ENCODE measurements at places on chromosomes 6 and 20. TPM values are rescaled to one million over a fixed set of nuclear protein-coding genes. Genes with fewer than 3 reads are reported as not detected.

The SLC22A3 gene
- total RNA-seq = not detected

The SLC17A1 gene
- 0.28 TPM for total RNA-seq

The ULBP2 gene
- 0.40 TPM for total RNA-seq

The MATN4 gene
- 1.5 TPM for total RNA-seq

The IL20RA gene
- not detected for total RNA-seq

The HTR1E gene
- not detected for total RNA-seq

The OR2J3 gene
- total RNA-seq = not detected

DNA sequence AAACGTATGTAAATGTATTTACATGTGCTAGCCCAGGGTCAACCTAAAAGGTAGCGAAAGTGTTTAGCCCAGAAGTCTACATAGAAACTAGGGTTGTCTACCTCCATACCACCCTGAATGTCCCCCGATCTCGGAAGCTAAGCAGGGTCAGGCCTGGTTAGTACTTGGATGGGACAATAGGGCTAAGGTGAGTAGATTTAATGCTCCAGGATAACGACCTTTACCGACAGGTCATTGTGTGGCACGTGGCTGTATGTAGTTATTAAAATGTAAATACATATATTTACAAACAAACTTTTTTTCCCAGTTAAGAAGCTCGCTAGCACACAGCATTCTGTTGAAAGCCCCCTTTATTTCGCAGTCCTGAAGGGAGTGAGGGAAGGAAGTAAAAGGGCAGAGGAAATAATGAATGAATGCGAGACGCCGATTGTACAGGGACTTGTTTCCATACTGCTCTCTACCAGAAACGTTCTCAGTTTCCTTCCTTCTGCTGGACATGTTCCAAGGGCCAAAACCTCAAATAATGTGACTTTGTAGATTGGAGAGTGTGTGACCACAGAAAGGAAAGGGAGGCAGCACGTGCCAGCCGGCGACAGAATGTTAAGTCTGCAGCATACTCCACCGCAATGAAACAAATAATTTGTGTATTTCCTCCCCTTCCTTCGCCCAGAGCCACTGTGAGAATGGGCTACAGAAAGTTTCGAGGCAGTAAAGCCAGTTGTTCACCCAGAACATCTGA is 612 bp downstream of the ADAT2 start:
- peak; percentile 86 for DNase-seq
- H3K27ac ChIP-seq = peak overlapping the region; percentile 99
- H3K4me3 ChIP-seq = peak overlapping the region; percentile 91

- no peaks in the 10 kb centered on the region for H3K27me3 ChIP-seq
- no peak for DNase-seq
- H3K36me3 ChIP-seq = peaks cover 52% of the 10 kb centered on the region
- no peak overlapping the region for H3K4me3 ChIP-seq
Observed at GRCh38 chr6:43604174-43604573, 24.9 kb downstream of the GTPBP2 start.

GRCh38 chr20:6769903-6770785 is 2.7 kb downstream of the BMP2 start:
- H3K27ac ChIP-seq = no peak overlapping the region
- H3K27me3 ChIP-seq = peaks cover 47% of the 10 kb centered on the region
- H3K4me3 ChIP-seq = no peak overlapping the region

GRCh38 chr6:93418033-93418407 is 1.3 kb downstream of the EPHA7 start:
- H3K36me3 ChIP-seq = no peaks in the 10 kb centered on the region
- no peak overlapping the region for H3K4me3 ChIP-seq
- H3K27ac ChIP-seq = no peak overlapping the region

DNA sequence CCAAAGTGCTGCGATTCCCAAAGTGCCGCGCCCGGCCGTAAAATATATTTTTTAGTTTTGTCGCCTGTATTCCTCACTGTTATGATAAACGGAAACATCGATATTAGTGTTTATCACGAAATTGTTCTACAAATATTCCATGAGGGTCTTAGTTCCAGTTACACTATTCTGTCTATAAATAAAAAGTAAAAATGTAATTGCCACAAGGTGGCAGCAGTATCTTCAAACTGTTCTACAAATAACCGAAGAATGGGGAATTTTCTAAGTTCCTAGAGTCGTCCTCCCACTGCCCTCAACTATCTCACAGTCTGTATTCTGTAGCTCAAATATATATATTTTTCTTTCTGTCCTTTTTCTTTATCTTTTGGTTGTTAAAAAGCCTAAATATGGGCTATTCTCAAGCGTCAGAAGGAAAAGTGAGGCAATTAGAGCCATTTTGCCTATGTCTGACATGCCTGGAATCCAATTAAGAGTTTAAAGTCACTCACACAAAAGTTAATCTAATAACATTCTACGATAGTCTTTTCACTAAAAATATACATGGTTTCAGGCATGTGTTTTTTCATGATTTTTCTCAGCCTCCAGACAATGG is 14.2 kb upstream of the FAM162B start:
- H3K4me3 ChIP-seq = no peak overlapping the region
- H3K4me1 ChIP-seq = no peaks in the 10 kb centered on the region
- H3K36me3 ChIP-seq = no peaks in the 10 kb centered on the region

DNA sequence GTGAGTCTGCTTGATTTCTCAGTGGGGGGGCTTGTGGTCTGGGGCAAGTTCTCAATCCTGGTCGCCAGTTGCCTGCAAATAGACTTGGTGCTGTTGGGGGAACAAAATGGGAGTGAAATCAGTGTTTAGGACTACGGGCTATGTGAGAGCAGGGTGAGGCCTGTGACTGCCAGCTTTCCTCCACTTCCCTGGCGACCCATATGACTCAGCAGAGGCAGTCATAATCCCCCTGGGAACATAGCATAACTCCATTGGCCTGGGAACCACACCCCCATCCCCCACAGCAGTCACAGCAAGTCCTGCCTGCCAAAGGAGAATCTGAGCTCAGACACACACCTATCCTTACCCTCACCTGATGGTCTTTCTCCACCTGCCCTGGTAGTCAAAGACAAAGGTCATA is 387.9 kb downstream of the LMBRD1 start:
- no peak for DNase-seq
- no peaks in the 10 kb centered on the region for H3K4me1 ChIP-seq
- H3K36me3 ChIP-seq = no peaks in the 10 kb centered on the region
- no peaks in the 10 kb centered on the region for H3K27me3 ChIP-seq
- H3K27ac ChIP-seq = no peak overlapping the region

DNA sequence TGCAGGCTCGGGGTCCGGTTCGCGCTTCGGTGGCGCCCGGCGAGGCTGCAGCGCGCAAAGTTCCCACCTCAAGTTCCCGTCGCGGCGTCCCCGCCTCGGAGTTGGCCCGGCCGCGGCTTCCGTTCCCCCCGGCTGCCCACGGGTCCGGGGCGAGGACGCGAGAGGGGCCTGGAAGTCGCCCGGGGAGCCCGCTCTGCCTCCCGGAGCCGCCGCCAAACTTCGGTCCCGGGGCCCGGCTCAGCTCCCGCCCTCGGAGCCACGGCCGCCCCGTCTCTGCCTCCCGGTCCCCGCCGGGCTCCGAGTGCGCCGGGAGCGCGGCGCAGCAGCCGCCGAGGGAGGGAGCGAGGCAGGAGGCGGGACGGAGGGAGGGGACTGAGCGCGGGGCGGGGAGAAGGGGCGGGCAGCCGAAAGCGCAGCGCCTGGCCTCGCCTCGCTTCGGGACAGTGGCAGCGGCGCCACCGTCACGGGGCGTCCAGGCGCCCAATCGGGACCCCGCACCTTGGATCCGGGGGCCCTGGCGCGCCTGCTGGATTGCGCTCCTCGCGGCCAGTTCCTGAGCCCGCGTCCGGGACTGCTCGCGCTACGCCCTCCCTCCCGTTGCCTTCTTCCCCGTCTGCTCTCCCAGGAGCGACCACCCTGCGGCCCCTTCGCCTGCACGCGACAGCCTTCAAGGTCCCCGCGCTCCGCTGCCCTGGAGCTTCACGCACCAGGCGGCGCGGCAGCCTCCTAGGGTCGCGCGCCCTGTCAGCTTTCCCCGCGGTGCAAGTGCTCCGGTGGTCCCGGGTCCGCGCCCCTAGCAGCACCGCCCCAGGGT is at the start of gene KCNG1:
Gene KCNG1 (minus strand): TSS at position 305 of the 814 bp plus-strand sequence. CDS start 12,769 bp downstream, outside the sequence.
- peak within 1 kb of the TSS; percentile 77 for H3K4me3 ChIP-seq
- H3K4me1 ChIP-seq = peaks cover 8% of the 10 kb centered on the region
- no peak within 1 kb of the TSS for H3K27ac ChIP-seq
- peak; percentile 85 for DNase-seq

- no peak overlapping the region for H3K4me3 ChIP-seq
- DNase-seq = no peak
Observed at GRCh38 chr6:71364889-71365542, 76.4 kb downstream of the OGFRL1 start.

GRCh38 chr6:111427341-111428116 is 55.5 kb downstream of the REV3L start:
- H3K27me3 ChIP-seq = no peaks in the 10 kb centered on the region
- peak overlapping the region; percentile 68 for H3K4me3 ChIP-seq
- H3K27ac ChIP-seq = peak overlapping the region; percentile 18
- peaks cover 41% of the 10 kb centered on the region for H3K4me1 ChIP-seq

- H3K4me1 ChIP-seq = no peaks in the 10 kb centered on the region
- H3K36me3 ChIP-seq = peaks cover 4% of the 10 kb centered on the region
- DNase-seq = no peak
- H3K4me3 ChIP-seq = no peak overlapping the region
- H3K27me3 ChIP-seq = peaks cover 3% of the 10 kb centered on the region
Observed at GRCh38 chr20:35192118-35192872, 20.4 kb downstream of the PROCR start.

DNA sequence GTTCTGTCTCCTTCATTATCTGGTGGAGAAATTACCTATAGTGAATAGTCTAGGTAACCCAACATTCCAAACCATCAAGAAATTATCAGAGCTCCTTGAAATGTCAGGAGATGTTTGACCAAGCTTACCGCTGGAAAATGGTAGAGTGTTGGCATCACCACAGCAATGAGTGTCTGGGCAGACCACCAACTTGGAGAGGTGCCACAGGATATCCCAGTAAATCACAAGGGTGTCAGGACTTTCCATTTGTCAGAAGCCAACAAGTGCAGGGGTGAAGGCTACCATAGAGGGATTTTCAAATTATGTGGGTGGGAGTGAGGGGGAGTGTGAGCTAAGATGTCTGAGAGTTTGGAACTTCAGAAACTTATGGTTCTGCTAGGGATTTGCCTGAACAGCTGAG is 73.2 kb downstream of the VGLL2 start:
- no peak for DNase-seq
- peaks cover 4% of the 10 kb centered on the region for H3K27me3 ChIP-seq
- H3K4me3 ChIP-seq = no peak overlapping the region

DNA sequence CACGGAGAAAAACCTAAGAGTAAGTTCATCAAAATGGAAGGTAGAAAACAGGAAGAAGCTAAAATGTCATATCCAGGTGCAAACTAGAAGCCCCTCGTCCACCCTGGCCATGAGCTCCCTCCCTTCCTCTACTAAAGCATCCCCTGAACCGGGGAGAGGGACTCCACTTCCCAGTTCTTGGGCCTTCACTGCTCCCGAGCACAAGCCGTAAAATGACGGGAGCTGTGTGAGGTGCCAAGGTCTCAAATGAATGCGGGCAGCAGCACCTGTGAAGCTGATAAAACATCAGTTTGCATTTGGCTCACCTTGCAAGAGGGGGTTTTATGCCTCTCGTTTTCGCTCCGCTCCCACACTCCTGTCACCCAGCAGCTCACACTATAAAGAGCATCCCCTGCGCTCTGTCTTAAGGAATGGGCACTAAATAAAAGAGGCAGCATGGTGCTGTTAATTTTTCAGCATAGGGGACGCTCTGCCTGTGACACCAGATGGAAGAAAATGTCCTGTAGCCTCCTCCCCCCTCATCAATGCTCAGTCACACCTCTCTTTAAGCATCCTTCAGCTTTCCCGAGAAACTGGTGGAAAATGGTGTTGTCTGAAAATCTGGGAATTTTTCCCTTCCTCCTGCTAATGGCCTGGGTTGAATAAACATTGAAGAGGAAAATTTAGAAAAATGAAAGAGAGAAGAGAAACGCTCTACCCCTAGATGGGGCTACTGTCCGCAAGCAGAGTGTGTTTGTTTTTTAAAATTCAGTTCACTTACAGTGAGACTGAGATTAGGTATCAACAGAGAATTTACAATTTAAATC is 563.0 kb upstream of the AGPAT4 start:
- no peak overlapping the region for H3K4me3 ChIP-seq
- no peaks in the 10 kb centered on the region for H3K36me3 ChIP-seq

DNA sequence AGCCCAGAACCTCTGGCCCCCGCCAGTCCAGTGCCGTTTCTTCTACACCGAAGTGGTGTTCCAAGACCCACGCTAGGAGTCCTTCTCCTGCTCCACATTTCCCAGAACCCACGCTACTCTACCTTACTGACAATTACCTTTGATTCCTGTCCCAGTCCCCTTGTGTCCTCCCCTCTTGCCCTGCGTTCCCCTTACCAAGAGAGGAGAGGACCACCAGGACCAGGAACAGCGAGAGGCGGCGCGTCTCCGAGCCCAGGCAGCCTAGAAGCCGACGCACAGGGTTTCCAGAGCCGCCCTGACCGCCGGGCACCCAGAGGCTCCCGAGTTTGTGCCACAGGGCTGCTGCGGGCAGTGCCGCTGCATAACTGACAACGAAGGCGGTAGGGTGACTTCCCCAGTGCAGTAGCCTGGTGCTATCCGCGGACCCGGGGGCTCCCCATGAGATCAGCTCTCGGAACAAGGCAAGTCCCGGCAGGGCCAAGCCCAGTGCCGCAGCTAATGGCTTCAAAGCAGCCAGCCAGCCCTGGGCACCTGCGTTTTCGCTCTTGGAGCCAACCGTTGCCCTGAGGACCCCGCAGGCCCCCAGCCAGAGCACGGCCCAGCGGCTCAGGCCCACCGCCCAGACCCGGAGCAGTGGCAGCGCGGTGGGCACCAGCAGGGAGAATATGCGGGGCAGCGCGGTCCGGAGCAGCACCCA is 512 bp downstream of the TAP1 start:
- peaks cover 61% of the 10 kb centered on the region for H3K4me1 ChIP-seq
- DNase-seq = peak; percentile 85
- peaks cover 76% of the 10 kb centered on the region for H3K36me3 ChIP-seq
- H3K27me3 ChIP-seq = no peaks in the 10 kb centered on the region

DNA sequence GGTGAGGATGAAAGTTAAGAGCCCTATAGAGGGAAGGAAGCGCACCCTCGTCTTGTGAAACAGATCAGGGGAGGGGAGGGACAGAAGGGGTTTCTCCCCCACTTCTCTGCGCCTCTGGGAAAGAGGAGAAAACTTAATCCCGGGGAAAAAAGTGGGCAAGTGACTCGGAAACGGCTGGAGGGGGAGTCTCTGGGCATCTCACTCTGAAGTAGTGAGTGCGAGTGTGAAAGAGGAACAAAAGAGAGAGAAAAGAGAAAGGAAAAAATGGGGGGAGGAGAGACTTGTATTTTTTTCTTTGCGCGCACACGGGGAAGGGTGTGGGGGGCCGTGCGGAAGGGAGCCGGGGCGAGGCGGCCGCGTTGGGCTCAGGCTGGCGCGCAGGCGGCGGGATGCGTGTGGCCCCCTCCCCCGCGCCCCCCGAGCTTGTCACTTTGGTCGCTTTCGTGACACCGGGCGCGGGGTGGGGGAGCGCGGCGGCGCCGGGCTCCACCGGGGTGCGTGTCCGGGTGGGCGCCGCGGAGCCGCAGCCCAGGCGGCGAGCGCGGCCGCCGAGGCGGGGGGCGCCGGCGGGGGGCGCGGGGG is 454 bp downstream of the L3MBTL3 start:
- H3K27ac ChIP-seq = peak overlapping the region; percentile 96
- no peak for DNase-seq
- H3K27me3 ChIP-seq = peaks cover 16% of the 10 kb centered on the region
- peak overlapping the region; percentile 100 for H3K4me3 ChIP-seq
